ENCODE measurements at places on chromosomes 3 and 15.

GRCh38 chr3:196624067-196624790, 15.3 kb upstream of the NRROS start:
- no peak for DNase-seq

DNA sequence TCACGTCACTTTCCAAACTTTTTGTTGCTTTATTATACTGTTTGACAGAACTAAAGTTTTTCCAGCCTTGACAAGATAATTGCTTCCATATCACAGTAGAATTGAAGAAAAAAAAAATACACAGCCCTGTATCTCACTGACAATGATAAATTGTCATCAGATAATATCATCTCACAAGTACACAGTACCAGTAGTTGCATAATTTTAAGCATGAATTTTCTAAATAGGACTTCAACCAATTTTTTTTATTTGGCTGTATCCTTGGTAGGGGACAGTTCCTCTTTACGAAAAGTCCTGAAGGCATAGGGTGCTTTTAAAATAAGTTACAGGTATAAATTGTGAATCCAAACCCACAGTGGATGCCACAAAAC, 230.7 kb downstream of the ATP8B4 start:
- no peak for DNase-seq

DNA sequence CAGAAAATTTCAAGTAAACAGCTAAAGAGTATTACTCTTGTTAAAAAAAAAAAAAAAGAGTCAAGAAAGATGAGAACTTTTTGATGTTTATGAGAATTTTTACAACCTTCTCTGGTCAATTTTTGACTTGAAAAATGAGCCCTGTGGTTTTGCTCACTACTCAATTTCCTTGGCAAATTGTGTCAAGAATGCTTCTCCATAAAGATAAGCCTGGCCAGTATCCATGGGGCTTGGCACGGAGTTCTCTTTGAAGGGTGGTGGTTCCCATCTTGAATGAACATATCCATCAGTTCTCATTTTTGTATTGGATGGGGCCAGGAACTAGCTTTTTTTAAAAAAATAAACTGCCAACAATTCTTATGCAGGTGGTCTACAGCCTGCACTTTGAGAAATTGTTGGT, 179.9 kb downstream of the RYR3 start:
- DNase-seq, result no peak

- DNase-seq, result no peak
Measured at GRCh38 chr3:147960786-147961185, 551.6 kb downstream of the ZIC1 start.

DNA sequence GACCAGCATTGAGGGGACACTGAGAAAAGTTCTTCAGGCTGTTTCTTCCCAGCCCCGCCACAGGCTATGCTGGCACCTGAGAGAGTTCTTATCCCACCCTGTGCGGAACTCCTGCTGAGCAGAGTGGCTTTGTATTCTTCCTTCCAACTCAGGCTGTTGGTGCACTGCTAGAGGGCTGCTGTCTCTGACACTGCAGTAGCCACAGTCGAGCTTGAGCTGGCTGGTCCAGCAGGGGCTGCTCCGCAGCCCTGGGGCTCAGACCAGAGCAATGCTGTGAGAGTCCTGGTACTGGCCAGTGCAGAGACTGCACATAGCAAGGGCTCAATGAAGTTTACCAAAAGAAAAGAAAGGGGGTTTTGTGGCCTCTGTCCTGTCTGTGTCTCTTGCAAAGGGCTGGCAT, 3.6 kb downstream of the GNAI2 start:
- no peak for DNase-seq

DNA sequence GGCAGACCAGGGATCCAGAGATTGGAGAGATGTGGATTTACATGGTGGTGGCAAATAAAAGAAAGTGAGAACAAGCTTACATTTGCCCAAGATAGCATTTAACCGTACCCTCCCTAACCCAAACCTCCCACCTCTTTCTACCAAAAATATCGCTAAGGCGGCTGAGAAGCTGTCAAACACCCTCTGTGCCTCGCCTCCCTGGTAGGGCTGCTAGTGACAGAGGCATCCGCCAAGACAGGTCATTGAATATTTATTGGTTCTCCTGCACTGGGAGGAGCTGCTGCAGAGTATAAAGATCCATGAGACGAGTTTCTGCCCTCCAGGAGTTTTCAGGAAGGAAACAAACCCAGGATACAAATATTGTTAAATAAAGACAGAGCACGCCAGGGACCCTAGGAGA, 107.3 kb upstream of the TMC3 start:
- no peak for DNase-seq
